ENCODE measurements at places on chromosomes 1 and 21.

DNA sequence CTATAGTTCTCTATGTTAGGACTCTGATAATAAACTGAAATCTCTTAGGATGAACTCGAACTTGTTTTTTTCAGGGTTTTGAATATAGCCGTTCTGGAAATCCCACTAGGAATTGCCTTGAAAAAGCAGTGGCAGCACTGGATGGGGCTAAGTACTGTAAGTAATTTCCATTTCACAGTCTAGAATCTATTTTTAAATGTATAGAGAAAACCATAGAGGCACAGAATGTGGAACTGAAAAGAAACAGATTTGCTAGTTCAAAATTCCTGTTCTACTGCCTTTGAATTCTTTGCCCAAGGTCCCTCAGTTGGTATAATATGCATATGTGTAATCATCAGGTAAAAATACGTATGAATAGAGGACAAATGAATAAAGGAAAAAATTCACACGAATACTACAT, 4.8 kb downstream of the CTH start:
- DNase-seq = no peak

DNA sequence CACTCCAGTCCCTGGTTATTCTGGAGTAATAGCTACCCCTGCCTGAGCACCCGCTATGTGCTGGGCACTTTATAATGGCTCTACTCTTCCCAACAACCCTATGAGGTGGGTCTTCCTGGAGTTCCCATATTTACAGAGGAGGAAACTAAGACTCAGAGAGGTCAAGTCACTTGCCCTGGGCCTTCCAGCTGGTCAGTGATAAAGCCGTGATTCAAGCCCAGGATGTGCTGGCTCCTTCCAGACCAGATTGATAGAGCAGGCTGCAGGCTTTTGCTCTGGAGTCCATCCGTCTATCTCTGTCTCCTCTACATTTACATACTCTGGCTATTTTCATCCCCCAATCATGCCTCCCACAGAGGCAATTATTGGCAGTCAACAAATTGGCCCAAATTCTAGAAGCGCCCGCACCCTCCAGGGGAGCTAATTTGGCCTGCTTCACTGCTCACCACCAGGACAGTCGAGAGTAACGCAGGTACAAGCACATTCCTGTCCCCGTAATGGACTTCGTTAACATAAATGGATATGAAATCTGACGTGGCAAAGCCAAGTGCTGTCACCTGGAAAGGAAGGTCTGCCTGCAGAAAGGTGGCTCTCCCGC, 39.8 kb upstream of the SELENON start:
- DNase-seq = peak; percentile 25

GRCh38 chr1:39574646-39575045, 1.9 kb downstream of the PABPC4 start:
- DNase-seq = no peak

- DNase-seq = no peak
Measured at GRCh38 chr1:222098404-222098803, 356.5 kb upstream of the DUSP10 start.

DNA sequence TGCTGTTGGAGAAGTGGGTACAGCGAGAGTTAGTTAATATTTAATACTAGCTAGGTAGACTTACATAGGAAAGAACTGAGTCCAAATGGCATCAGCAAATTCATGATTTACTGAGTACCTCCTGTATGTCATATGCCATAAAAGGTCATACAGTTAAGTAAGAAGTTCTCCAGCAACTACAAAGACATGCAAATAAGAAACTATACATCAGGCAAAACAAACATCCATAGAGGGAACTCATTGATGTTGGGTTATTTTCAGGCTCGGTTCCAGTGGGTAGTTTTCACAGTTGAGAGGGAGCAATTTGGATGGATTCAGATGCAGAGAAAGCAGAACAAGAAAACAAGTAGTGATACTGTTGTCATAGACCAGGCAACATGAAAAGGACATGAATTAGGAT, 164.9 kb upstream of the L1TD1 start:
- no peak for DNase-seq

- no peak for DNase-seq
Measured at GRCh38 chr1:228270032-228270431, 62.2 kb downstream of the OBSCN start.

GRCh38 chr1:242139442-242139841, 140.5 kb upstream of the MAP1LC3C start:
- no peak for DNase-seq

- no peak for DNase-seq
Measured at GRCh38 chr1:42442662-42443061, 13.2 kb downstream of the ZMYND12 start.

DNA sequence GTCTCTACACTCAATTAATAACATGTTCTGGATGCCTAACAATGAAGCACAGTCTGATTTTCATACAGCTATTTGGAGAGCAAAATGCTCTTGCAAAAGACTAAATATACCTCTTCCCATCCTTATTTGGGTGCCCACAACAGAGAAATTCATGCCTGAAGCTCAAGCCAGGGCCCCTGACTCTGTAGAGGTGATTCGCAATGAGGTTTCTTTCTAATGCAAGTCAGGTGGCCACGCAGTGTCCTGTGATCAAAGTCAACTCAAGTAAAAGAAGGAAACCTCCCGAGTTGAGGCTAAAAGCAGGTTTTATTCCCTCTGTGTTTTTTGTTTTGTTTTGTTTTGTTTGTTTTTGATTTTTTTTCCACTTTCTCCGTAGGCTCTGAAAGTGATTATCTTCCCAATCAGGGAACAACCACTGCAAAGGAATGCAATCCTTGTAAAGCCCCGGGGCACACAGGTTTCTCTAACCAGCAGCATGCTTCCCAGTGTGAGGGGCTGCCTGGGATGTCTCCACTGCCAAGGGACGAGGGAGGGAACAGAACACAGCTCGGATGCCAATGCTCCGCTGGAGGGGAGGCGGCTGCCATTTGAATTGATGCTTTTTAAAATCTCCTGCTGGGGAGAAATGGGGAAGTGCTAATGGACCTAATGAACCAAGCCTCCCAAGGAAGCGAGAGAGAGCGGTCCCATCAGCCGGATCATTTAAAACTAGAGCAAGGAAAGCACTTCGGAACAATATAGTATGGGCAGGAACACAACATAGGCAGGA, 73.8 kb upstream of the SSX2IP start:
- DNase-seq = no peak

DNA sequence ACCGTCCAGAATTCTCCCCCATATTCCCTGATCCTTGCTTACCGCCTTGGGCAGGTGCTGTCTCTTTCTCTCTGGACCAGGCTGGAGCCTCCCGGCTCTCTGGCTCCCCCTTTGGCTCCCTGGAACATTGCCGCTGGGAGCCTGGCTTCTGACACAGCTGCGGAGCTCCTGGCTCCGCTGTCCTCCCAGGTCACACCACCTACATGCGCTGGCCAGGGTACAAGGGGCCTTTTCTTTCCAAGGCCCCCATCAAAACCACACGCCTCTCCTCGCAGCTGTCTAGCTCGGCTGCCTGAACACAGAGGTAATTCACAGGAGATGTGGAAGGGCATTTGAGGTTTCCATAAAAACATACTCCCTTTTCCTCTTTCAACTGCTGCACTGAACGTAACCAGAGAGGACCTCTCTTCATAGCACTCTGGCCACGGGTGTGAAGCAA, 7.5 kb upstream of the ZNF648 start:
- no peak for DNase-seq

DNA sequence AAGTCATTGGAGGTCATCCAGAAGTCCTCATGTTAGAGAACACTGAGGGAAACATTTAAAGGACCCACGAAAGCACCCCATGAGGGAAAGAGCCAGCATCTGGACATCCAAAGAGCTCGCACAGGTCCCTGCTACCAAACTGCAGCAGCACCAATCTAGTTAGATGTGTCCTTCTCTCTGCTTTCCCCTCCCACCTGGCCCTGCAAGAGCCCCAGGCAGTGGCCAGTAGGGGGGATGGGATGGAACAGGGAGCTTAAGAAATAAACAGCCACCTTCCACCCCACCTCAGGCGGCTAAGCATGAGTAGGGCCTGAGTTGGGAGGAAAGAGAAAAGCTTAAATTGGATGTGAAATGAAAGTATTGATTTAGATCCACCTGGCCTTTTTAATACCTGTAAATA, 175.9 kb upstream of the KCND3 start:
- no peak for DNase-seq

DNA sequence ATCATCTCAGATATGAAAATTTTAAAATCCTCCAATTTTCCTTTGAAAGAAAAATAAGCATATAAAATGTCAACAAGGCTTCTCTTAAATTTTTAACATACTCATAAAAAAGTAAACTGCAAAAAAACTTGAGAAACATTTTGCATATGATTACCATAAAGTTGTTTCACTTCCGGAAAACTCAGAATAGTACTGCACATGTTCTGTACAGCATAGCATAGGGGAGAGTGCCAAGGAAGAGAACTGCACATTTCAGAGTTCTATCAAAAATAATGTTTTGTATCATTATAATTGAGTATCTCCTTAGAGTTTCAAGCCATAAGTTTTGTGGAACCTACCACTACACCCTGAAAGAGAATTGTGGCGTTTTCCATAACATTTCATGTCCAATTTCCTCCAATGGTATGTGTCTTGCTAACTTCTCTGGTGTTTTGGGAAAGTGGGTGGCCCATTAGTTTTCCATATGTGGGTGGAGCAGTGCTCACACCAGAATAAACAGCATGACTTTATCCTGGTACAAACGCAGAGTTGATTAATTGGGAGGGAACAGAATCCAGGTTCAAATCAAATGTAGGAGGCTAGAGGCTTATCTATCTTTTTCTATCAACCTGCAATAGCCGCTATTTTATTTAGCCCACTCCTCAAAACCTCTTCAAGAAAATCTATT, 430.9 kb downstream of the LMO4 start:
- DNase-seq = no peak

GRCh38 chr1:156310962-156311361, 11.9 kb upstream of the VHLL start:
- DNase-seq = no peak

DNA sequence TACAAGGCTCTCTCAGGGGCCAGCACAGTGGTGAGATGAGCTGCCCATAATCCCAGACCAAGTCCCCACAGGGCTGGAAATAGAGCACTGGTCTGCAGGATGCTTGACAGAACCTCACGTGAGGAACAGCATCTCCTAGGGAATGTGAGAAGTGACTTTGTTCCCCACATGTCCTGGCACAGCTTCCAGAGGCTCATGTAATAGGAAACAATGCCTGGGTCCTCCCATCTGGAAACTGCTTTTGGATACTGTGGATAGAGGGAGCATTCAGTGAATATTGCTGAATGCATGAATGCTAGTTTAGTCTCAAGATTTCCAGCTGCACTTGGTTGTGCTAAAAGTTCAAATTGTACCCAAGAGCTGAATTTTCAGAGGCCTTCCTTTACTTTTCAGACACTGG, 146.2 kb downstream of the TNR start:
- DNase-seq = no peak

GRCh38 chr1:53503433-53504217, 44.4 kb downstream of the DMRTB1 start:
- no peak for DNase-seq

GRCh38 chr1:182459949-182460348, 10.0 kb downstream of the RGSL1 start:
- no peak for DNase-seq

DNA sequence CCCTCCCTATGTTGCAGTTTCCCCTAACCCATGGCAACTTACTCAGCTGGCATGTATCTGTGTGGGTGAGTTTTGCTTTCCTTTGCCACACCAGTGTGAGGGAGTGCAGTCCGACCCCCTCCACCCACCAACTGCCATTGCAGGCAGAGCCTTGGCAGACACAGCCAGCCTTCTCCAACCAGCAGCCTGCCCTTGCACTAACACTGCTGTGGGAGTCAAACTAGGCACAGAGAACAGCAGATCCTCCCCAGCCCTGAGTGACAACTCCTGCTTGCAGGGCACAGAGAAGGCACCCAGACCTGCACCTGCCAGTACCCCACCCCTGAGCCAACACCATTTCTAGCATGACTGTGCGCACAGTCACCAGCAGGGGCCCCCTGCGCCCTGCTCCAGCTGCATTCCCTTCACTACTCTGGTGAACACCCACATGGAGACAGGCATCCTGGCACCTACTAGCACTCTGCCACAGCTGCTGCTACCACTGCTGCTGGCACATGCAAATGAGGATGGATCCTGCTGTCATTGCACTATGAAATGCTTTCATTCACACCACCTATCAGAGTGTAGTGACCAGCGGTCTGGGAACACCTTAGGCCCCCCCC, 98.4 kb downstream of the MAGI3 start:
- DNase-seq = no peak

GRCh38 chr21:35294231-35294898, 245.3 kb upstream of the RUNX1 start:
- no peak for DNase-seq

- no peak for DNase-seq
Measured at GRCh38 chr1:71698186-71698585, 584.2 kb downstream of the NEGR1 start.

DNA sequence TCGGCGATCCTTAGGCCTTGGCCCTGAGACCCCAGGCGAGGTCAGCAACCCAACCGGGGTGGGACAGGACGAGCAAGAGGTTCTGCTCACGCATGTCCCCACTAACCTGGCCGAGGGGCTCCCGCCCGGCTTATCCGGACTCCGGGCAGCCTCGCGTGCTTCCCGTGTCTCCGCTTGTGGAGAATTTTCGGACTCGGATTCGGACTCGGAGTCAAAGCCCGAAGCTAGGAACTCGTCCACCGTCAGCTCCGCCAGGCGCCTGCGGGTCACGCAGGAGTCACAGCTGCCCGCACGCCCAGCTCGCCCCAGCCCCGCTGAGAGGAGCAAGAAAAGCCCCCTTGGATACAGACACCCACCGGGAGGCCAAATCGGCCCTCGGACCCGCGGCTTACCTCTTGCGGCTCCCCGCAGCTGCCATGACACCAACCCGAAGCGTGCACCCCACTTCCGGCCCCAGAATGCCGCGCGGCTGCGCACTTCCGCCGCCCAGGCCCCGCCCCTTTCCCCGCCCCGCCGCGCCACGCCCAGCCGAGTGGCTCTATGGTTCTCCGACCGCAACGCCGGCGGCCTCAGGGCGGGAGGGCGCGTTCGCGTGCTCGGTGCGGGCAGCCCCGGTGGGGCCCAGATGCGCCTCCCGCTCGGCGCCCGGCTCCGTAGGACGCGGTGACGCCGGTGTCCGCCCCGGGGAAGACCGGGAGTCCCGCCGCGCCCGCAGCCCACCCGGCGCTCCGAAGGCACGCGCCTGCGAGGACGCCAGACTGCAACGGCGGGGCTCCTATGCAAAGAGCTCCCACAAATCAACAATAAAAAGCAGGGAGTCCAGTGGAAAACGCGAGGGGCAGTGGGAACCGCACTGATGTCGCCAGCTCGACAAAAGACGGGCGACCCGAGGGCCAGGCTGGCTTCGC, at the start of gene NOC2L:
NOC2L (minus strand) TSS at position 434 of the 908 bp plus-strand sequence; CDS start at position 418, 16 bp downstream.
- peak; percentile 66 for DNase-seq

GRCh38 chr1:39960431-39960958, 5.5 kb downstream of the MFSD2A start:
- no peak for DNase-seq

DNA sequence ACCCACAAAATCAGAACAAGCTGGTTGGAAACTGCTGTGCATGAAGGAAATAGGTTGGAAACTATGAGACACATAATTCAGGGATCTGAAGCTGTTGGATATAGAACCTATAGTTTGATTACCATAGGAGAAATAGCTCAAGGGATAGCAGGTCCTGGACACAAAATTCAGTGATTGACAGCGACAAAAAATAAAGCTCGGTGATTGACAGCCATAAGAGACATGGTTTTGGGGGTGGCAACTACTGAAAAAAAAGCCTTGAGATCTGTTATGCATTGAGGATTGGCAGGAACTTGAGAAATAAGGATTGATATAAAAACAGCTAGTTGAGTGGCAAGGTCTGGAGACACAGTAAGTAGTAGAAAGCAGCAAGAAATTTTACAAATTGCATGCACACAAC, at the start of gene KRTAP25-1:
KRTAP25-1 (minus strand) TSS at position 300 of the 400 bp plus-strand sequence; CDS start at position 276, 24 bp downstream.
- DNase-seq = no peak

GRCh38 chr1:109592916-109593315, 26.5 kb downstream of the GNAT2 start:
- no peak for DNase-seq

GRCh38 chr1:180581635-180582039, 22.9 kb downstream of the OVAAL start:
- no peak for DNase-seq
